ENCODE measurements at places on chromosomes 5 and 9.
A peak's percentile ranks its signal among the peaks of the same experiment; 100 is the strongest.

DNA sequence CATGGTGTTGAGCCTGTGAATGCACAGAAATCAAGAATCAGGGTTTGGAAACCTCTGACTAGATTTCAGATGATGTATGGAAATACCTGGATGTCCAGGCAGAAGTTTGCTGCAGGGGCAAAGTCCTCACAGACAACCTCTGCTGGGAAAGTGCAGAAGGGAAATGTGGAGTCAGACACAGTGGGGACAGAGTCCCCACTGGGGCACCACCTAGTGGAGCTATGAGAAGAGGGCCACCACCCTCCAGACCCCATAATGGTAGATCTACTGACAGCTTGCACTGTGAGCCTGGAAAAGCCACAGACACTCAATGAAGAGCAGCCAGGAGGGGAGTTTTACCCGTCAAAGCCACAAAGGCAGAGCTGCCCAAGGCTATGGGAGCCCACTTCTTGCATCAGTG, 181.9 kb upstream of the SEMA6A start:
- no peak for DNase-seq

DNA sequence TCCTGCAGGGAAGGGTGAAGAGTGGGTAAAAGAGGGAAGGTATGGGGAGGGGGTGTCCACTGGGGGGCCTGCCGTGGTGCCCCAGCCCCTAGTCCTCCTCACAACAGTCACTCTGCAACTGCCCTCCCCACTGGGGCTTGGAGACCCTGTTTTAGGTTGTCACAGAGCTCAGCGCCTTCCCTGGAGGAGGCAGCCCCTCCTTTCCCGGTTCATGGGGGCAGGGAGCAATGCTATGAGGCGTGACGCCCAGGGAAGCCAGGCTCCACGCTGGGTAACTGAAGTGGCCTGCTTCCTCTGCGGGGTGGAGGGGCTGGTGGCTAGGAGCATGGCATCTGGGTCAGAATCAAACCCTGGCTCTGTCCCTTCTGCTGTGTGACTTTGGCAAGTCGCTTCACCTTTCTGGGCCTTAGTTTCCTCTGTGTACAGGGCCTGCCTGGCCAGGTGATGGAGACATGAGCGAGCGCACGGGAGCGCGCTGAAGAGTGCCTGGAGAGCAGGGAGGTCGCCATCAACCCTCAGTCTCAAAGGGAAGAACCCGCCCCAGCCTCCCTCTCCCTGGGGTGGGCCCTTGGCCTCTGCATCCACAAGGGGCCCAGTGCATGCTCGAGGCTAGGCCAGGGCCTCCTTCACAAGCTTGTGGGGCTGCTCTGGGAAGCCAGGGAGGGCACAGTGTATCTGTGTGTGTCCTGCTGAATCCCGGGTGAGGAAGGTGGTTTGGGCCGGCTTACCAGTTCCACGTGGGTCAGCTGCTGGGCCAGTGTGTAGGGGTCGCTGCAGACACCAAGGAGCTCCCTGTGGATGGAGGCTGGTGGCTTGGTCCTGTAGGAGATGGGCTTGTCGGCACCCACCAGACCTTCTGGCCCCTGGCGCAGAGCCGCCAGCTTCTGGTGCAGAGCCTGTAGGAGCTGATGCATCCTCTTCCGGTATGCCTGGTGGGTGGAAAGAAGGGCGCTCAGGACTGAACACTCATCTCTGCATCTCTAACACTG, 56.4 kb upstream of the RNF130 start:
- no peak for DNase-seq

- DNase-seq: no peak
Observed at GRCh38 chr5:122110987-122111386, 18.4 kb upstream of the ZNF474 start.

GRCh38 chr9:83257937-83258891, 195.3 kb upstream of the RASEF start:
- no peak for DNase-seq

DNA sequence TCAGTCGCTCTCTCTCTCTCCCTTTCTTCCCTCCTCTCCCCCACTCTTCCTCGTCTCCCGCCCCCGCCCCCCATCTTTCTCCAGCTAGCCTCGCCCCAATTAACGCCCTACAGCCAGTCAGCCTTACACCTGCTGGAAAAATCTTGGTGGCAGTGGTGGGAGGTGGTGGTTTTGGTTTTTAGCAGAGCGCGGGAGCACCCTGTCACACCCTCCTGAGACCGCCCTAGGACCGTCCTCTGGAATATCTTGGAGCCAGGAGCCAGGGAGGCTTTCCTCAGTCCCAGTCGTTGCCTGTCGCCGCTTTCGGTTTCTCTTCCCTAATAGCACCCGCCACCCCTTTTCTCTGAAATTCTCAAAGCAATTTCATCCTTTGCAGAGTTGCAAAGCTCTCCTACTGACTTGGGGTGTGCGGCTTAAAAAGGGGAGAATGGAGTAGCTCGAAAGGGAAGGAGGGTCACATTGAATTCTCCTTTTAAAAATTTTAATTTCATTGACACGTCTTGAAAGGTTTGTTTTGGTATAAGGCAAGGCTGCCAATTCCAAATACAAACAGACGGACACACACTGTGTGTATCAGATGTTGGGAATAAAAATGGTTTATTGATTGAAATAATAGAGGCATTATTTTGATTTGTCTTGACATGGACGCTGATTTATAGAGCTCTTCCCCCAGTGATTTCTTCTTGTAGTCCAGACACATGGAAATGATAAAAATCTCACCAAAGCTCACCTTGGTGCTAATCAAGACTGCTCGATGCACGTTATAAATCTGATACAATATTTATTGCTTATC, 301.3 kb downstream of the PARP8 start:
- no peak for DNase-seq

GRCh38 chr5:53095931-53096525, 13.5 kb downstream of the MOCS2 start:
- DNase-seq: peak; percentile 74

GRCh38 chr9:121439711-121440664, 59.7 kb downstream of the GGTA1 start:
- no peak for DNase-seq

DNA sequence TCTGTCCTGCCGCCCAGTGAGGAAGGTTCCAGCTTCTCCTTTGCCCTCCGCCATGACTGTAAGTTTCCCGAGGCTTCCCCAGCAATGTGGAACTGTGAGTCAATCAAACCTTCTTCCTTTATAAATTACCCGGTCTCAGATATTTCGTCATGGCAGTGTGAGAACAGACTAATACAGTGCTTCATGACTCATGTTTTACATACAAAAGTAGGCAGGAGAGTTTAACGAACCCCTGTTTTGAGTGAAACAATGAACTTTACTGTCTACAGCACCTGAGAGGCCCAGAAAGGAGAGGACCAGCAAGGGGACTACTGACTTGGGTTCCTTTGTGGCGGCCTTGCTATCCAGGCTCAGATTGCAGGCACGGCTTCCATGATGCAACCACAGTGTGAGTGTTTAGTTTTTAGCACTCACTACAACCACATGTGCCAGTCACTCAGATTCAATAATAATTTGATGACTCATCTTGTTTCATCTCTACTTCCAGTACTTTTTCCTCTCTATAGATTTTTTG, 139.1 kb upstream of the CLINT1 start:
- DNase-seq: no peak

DNA sequence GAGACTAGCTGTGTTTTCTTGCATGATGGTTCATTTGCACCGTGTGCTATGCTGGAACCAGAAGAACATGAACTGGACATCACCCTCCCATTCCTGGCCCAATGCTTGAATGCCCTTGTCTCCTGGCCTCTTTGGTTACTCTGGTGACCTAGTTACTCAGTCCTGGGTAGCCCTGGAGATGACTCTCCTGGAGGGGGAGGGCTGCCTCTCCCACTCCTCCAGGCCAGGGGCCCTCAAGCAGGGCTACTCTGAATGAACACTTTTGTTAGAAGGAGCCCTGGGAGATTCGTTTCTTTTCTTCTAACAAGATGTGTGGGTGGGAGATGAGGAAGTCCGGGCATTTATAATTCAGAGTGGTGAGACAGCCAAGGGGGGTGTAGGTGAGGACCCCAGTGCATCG, 12.0 kb upstream of the NKX2-5 start:
- DNase-seq: no peak

DNA sequence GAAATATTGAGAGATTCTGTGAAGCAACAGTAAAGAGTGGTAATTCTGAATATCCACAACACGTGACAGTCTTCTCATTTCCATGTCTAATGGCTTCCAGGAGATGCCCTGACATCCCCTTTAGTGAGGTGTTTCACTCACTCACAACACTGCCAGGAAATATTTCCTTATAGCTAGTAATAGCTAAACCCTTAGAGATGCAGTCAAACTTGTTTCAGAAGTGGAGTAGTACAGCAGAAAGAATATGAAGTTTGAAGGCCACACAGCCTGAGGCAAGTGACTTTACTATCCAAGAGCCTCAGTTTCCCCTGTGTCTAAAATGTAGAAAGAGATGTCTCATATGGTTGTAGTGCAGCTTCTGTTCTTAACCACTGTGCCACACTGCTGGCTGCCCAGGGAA, 139.2 kb downstream of the CDK5RAP2 start:
- no peak for DNase-seq

- DNase-seq: no peak
Observed at GRCh38 chr5:150655221-150655620, 5.8 kb upstream of the MYOZ3 start.

- DNase-seq: no peak
Observed at GRCh38 chr5:41191249-41191648, 22.1 kb downstream of the C6 start.

DNA sequence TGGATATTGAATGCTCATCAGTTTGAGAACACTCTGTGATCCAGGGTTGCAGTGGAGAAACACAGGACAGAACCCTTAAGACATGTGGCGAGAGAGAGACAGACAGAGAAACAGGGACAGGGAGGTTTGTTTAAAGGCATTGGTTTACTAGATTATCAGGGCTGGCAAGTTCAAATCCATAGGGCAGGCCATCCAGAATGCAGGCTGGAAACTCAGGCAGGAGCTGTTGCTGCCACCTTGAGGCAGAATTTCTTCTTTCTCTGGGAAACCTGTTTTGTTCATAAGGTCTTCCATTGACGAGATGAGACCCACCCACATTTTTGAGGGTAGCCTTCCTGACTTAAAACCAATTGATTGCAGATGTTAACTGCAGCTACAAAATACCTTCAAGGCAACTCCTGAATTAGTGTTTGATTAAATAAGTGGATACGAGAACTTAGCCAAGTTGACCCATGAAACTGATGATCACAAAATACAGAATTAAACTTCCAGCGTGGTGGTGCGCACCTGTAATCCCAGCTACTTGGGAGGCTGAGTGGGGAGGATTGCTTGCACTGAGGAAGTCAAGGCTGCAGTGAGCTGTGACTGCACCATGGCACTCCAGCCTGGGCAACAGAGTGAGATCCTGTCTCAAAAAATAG, 55.9 kb downstream of the NSUN2 start:
- peak; percentile 28 for DNase-seq
